Astrocyte (in vitro differentiated cells and primary cell): ENCODE measurements at places on chromosomes 1 and 21.

- no peak for DNase-seq
Observed at GRCh38 chr21:38986806-38987632, 181.3 kb downstream of the ETS2 start.

- DNase-seq = no peak
Observed at GRCh38 chr1:227576189-227576588, 12.8 kb downstream of the ZNF678 start.

DNA sequence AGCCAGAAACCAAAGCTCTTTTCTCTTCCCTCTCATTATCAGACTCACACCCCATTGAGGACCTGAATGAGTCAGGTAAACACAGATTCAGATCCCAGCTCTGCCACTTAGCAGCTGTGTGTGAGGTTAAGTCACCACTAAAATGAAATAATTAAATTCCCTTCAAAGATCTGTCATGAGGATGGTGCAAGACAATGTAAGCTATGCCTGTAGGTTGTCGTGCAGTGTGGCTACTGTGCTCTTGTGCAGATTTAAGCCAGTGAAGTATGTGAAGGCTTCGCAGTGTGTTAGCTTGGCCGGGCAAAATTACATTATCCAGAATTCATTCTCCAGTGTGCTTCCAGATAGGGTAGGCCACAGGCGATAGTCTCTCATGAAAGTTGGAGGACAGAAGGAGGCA lies 13.6 kb downstream of the UBL4B start:
- no peak for DNase-seq

DNA sequence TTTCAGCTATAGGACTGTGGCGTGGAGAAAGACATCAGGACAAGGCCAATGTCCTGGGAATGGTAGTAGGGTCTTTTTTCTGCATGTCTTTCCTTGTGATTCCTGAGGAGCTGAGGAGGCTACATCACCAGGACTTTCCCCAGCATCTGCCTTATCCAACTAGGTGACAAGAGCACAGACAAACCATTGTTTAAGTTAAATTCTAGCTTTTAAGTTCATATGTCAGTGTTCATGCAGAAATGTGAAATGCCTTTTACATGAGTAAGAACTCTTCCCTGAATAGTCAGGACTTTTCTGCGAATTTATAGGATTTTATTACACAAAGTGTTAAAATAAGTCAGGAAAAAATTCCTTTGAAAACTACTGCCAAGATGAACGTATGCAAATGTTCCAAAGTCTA lies 154.2 kb downstream of the PTGER3 start:
- no peak for DNase-seq

- DNase-seq = no peak
Observed at GRCh38 chr1:41010345-41010744, 11.2 kb downstream of the SLFNL1 start.
